ENCODE measurements at places on chromosomes 16 and 17. TPM values are rescaled to one million over a fixed set of nuclear protein-coding genes. Genes with fewer than 3 reads are reported as not detected.

Gene SLC5A11
- 0.60 TPM for total RNA-seq

Gene CEP295NL
- total RNA-seq: 2.9 TPM

DNA sequence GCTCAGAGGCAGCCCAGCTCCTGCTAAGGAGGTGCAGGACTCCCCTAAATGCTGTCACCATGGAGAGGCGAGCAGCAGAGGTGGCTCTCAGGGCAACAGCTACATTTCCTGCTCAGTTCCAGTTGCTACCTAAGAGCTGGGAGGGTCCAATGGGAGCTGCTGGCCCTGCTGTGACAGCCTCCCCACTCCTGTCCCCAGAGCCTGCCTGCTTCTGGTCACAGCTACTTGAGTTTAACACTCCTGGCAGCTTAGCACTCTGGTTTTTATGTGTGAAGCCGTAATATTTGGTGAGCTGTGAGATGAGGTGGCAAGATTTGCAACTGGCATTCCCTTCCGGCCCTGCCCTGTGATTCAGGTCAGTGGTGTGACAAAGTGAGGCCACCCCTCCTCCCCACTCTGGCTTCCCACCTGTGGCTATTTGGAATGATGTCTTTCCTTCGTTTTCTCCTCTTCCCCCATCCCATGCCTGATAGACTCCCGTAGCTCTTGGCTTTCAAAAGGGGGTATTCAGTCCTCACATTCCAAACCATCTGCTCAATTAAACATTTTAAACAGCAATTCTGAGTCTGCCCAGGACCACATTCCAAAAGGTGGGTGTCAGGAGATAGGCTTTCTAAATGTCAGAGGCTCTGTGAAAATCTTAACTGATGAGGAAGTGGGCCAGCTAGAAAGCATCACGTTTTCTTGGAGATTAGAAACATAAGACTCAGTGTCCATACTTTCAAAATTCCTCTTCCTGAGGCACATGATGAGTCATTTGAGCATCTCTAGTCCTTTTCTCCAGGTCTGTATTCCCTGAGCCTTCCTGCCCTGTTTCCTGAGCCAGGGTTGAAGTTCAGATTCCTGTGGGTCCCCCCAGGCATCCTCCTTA, 42.6 kb upstream of the SKAP1 start:
- DNase-seq: no peak

DNA sequence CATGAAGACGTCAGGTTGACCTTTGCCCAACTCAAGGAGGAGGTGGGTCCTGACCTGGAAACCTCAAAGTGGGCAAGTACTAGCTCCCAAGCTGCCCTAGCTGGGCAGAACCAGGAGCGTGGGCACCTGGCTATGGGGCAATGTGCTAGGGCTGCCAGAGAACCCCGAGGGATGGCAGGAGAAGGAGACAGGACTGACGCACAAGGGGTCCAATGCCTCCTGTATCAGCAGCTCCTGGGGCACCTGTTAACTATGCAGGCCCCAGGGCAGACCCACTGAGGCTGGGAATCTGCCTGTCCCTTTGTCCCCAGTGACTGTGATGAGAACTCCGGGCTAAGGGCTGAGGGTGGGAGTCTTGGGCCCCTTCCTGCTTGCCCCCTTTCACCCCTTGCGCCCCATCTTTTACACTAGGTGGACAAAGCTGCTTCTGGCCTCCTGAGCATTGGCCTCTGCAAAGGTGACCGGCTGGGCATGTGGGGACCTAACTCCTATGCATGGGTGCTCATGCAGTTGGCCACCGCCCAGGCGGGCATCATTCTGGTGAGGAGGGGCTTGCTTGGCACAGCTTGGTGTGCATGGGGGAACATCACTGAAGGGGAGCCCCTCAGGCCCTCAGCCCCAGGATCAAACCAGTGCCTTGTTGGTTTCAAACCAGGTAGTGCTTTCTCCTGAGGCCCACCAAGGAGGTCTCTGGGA, 7.7 kb downstream of the CHAD start:
- no peak for DNase-seq

DNA sequence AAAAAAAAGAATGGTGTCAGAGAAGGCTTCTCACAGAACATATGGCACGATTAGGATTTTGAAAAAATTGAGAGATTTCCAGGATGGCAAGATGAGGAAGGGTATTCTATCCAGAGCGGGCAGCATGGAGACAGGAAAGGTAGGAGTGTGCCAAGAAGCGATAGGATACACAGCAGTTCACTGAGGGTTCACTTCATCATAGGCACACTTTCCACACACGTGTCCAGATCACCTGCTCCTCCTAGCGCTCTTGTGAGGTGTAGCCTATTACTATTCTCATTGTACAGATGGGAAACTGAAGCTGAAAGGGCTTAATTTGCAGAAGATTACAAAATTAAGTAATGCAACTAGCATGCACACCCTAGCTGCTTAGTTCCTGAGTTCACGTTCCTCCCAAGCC, 6.2 kb upstream of the ELAC2 start:
- DNase-seq: no peak

DNA sequence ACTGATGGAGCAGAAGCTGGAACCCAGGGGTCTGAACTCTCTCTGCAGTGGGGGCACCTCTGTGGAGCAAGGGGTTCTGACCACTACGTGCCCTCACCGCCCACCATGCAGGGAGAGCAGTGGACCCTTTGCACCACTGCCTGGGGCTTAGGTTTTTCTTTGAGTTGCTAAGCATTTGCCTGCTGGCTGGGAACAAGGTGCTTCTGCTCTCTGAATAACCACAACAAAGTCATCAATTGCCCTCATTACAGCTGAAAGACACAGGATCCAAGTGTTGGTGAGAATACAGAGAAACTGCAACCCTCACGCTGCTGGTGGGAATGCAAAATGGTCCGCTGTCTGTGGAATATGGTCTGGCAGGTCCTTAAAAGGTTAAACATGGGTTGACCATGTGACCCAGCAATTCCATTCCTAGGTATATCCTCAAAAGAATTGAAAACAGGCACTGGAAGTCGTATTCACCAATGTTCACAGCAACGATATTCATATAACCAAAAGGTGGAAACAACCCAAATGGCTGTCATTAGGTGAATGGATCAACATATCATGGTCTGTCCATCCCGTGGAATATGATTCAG, 22.8 kb downstream of the NLRC3 start:
- DNase-seq: no peak

GRCh38 chr16:89089120-89089519, 4.5 kb upstream of the ACSF3 start:
- no peak for DNase-seq

- DNase-seq: no peak
Observed at GRCh38 chr16:65809627-65810026, 556.9 kb upstream of the CDH5 start.

DNA sequence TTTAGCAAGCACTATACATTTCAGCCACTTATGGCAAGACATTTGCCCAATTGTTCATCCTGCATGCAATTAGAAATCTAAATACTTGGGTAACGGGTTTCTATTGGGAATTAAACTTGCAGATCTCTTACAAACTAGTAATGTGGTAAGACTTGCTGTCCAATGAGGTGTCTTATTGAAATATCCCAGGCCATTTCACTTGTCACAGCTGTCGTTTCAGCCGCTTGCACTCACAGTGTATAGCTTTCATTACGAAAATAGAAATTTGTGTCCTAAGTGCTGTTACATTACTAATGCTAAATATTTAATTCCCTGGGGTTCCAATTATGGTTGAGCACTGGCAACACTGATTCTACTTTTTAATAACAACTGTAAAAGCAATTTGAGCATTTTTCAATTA, 40.3 kb upstream of the IRX5 start:
- no peak for DNase-seq

DNA sequence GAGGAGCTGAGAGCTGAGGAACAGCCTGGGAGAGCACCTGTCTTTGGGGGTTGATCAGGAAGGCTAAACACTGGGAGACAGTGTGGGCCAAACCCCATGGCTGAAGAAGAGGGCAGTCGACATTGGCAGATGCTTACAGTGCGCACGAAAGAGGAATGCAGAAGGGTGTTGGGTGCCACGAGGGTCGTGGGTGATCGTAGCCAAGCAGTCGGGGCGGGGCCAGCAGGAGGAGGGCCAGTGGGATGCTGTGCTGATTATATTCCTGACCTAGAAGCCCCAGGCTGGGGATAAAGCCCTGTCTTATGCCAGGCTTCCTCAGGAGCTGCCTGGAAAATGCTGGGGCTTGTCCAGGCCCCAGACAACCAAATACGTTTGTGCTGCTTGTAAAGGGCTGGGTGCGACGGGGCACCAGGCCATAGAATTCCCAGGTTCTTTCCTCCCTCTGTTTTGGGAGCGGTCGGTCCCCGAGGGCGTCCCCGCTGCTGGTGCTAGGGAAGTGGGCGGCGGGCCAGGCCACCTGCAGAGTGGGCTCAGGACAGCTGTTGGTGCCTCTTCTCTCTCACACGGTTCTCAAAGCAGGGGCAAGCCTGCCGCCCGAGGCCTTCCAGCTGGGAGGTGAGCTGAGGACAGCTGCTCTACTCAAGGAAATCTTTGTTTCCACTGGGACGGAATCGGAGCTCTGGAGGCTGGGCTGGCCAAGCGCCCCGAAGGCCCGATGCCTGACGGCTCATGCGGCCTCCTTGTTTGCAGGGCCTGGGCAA, 10.0 kb downstream of the C1QTNF1 start:
- no peak for DNase-seq

DNA sequence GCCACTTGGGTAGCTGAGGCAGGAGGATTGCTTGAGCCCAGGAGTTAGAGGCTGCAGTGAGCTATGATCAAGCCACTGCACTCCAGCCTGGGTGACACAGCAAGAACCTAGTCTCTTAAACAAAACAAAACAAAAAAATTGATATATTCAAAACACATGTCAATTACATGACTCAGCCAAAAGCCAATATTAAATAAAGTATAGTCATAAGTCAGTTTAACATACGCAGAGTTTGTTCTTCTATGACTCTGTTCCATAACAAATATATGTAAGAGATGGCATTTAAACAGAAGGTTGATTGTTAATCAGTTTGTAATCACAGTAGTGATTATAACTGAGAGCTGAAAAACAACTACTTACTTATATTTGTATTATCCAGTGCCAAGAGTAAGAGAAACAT, 106.5 kb downstream of the CDH8 start:
- no peak for DNase-seq

- DNase-seq: no peak
Observed at GRCh38 chr17:35449371-35449931, 885 bp upstream of the SLFN13 start.

GRCh38 chr17:68359791-68360535, 68.7 kb downstream of the ARSG start:
- no peak for DNase-seq

- no peak for DNase-seq
Observed at GRCh38 chr16:85523602-85524364, 89.3 kb upstream of the GSE1 start.

DNA sequence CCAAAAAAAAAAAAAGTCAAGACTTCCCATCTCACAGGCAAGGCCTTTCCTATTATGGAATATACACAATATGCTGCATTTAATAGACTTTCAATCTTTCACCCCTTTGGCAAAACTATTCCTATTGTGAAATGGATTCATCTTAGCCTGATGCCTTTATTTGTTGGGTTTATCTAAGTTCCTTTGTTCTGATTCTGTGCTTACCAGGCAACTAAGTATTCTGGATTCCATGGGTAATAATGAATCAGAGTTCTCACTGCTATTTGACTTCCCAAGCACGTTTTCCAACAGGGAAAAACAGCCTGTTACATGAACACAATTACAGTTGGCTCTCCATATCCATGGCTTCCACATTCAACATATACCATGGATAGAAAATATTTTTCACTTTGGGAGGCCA, 135.5 kb downstream of the MYO1D start:
- DNase-seq: no peak

- no peak for DNase-seq
Observed at GRCh38 chr17:11140043-11140442, 101.0 kb upstream of the SHISA6 start.

DNA sequence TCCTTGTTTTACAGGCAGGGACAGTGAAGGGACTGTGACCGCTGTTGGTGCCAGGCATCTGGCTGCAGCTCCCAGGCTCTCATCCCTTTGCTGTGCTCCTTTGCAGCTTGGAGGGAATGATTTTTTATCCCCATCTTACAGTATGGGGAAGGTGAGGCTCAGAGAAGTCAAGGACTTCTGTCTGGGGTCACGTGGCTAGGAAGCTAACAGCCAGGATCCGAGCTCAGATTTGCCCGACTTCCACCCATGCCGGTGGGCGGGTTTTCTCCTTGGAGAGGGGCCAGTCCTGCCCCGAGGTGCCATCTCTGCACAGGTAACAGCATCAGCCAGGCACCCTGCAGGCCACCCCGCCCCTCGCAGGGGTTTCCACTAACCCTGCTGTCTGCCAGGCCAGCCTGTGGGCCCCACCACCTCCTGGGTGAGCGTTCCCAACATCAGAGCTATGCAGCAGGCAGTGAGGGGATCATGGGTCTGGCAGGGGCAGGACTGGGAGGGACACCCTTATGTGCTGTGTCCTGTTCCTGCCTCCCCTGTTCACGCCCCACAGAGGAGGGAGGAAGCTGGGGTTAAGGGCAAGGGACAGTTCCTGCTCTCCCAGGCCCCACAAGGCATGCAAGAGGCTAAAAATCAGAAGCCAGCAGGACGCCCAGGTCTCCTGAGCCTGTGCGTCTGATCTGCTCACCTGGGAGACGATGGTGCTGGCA, 25.4 kb downstream of the JPH3 start:
- no peak for DNase-seq

- DNase-seq: no peak
Observed at GRCh38 chr17:28993645-28994426, 12.0 kb downstream of the SEZ6 start.

GRCh38 chr16:82675300-82675699, 48.5 kb downstream of the CDH13 start:
- DNase-seq: no peak

- no peak for DNase-seq
Observed at GRCh38 chr16:69620573-69620972, 54.8 kb downstream of the NFAT5 start.
